ENCODE measurements at places on chromosomes 1 and 21.

DNA sequence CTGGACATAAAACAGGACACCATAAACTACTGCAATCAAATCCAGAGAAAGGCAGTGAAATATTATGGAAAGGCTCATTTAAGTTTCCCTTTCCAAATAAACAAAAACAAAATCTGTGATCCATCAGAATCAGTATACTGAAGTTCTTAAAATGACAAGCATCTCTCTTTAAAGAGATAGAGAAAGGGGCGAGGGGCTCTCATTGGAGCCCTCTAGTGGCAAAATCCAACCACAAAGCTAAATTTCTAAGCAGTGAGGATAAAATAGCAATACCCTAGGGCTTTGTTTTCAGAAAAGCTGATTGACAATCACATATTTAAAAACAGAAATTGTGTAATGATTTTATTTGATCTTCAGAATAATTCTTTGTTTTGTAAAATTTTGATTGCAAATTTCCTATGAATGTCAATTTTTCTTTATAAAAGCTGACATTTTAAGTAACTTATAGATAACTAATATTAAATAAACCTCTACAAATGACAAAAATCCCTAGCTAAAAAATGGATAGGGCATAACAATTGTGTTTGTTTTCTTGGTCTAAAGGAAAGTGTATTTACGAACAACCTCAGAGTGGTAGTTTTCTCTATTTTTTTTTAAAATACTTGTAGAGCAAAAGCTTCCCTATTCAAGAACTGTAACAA, 138.2 kb downstream of the COL24A1 start:
- no peak for DNase-seq

DNA sequence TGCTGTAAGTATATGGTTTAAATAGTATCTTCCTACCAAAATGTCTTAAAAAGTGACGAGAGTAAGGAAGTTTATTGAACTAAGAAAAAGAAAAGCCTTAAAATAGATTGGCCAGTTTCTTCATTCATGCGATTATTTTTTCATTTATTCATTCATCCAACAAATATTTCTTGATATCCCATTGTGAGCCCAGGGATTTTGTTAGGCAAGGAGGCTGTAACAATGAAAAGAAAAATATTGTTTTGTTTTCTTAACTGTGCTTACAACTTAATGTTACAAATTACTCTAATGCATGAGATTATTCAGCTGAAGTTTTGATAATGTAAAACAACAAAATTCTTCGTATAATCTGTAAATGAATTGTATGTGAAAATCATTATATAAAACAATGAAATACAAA, 882.0 kb downstream of the LTN1 start:
- DNase-seq = no peak

GRCh38 chr1:32903991-32904785, 3.0 kb upstream of the TMEM54 start:
- no peak for DNase-seq

GRCh38 chr1:27152829-27153548, 1.9 kb downstream of the SLC9A1 start:
- no peak for DNase-seq

DNA sequence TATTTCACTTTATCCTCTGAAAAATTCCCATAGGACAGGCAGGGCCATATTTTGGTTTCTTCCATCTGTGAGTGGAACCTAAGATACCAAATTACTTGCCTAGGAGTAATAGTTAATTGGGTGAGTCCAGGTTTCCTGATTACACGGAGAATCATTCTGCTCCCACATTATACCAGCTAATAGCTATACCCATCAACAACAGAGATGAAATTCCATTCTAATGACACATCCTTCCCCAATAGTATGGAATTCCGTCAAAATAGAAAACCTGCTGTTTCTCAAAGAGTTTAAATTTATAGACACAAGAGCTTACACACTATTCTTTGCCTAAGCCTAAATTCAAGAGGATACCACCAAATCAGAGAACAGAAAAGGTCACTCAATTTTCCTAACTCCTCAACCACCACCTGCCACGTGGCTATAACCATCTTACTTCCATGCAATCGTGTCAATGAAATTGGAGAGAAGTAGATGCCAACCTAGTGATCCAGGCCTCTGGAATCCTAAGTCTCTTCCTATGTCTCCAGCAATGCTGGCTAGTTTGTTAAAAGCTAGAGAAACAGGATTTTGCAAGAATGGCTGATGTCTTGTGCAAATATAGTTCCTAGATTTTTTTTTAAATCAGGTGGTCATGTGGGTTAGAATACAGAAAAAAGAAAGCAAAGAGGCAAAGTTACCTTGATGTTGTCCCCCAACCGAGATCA, 6.2 kb downstream of the PPT1 start:
- DNase-seq = peak; percentile 15

- peak; percentile 8 for DNase-seq
These were observed 210.3 kb downstream of the SLC35F3 start for GRCh38 chr1:234114648-234115307.

- no peak for DNase-seq
These were observed 30.4 kb downstream of the PRRX1 start for GRCh38 chr1:170694172-170694926.

DNA sequence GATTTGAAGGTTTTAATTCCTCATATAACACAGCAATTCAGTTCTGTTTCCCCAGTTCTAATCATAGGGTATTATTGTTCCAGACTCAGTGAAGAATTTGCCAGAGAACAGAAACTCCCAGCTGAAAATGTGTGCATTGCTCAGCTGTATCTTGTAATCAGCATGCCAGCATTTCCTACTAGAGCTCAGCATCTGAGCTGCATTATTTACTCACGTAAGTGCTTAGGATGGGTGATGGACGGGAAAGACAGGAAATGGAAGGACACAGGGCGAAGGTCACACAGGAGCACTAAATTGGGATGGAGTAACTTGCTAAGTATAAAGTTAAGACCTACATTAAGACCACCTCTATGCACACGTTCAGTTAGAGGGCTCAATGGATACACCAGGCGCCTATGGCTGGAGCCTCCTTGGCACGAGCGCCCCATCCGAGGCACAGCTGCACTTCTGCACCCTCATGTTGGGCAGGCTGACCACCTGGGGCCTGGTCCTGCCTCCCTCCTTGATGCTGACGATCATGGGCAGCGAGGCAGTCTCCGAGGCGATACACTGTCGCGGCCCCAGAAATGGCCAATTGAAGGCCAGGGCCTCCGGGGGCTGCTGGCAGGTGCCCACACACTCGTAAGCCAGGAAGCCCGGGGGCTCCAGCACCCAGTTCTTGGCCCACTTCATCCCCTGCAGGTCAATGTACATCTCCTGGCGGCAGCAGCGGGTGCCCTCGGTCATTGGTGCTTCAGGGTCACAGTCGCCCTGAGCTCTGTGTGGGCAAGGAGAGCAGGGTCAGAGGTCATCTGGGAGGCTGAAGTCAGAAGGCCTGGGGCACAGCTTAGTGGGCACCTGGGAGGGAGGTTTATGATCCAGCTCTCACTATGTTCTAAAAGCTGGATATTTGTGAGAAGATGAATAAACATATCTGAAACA, 3.7 kb downstream of the LEFTY2 start:
- no peak for DNase-seq

DNA sequence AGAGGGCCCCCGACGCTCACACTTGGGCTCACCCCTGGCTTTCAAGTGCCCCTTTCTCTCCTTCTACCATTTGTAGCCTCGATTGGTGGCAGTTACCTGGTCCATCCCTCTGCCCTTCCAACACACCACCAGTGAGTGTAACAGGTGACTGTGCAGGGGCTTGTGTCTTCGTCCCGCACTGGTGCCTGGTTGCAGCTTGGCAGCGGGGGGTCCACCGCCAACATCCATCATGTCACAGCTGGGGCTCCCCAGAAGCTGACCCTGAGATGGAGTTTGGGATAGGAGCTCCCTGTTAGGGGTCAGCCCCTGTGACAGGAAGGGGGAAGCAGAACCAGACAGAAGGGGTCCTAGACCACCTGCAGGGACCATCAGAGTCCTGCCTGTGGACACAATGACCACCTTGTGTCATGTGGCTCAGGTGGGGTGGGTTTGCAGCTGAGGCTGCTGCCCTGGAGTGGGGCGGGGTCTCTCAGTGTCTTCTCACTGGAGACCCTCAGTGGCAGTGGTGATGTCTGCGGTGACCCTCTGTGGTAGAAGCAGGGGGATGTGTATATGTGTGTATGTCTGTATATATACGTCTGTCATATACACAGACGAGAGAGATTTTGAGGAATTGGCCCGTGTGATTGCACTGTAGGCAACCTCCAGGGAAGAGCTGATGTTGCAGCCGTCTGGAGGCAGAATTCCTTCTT, 3.6 kb upstream of the CALML6 start:
- no peak for DNase-seq

DNA sequence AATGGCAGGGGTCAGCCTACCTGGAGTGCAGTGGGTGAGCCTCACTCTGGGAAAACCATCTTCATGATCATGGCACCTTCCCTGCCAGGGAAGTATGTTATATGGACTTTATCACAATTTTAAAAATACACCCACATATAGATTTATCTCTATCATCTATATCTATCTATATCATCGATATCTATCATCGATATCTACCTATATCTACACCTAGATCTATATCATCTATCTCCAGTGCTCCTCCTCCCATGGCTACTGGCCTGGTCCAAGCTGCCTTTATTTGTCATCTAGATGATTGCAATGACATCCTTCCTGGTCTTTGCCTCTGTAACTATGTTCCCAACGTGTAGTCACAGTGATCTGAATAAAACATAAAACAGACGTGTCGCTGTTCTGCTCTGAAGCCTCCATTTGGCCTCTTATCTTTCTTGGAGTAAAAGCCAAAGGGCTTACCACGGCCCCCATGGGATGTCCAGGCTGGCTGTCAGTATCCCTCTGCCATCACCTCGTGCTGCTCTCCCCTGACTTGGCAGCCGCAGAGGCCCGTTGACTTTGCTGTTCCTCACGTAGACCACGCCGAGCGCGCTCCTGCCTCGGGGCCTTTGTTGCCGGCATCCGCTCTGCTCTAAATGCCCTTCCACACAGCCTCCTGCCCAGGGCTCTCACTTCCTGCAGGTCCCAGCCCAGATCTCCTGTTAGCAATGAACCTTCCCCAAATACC, 20.6 kb upstream of the KIF26B start:
- DNase-seq = no peak

DNA sequence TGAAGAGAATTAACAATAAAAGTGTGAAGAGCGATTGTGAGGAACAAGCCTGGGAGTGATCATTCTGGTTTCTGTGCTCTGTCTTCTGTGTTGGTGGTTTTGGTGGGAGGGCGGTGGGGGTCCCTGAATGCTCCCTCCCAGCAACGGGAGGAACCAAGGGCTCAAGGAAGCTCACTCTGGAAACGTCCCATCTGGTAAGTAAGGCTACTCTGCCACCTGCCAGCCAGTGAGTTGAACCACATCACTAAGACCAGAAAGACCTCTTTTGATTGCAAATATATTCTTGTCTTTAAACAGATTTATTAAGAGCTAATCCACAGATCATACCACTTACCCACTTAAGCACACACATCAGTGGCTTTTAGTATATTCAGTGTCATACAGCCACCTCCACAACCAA, 125.0 kb downstream of the PRDM2 start:
- DNase-seq = no peak

GRCh38 chr1:110087812-110088738, 17.6 kb upstream of the ALX3 start:
- peak; percentile 17 for DNase-seq

- no peak for DNase-seq
These were observed 1.6 kb downstream of the NFIA start for GRCh38 chr1:61083807-61084440.

DNA sequence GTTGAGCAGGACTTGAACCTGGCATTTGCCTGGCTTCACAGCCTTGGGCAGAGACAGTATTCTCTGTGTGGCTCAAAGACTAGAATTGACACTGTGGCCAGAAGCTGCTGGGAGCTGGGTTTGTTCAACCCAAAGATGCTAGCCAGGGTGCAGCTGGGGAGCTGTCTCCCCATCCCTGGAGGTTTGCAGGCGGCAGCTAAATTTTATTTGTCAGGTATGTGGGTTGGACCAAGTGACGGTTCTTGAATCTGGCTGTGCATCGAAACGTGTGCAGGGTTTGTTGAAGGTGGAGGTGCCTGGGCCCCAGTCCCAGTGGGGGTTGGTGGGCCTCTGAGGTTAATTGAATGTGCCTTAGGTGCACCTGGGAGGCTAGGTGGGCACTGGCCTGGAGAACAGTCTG, 11.8 kb downstream of the WNT4 start:
- no peak for DNase-seq

DNA sequence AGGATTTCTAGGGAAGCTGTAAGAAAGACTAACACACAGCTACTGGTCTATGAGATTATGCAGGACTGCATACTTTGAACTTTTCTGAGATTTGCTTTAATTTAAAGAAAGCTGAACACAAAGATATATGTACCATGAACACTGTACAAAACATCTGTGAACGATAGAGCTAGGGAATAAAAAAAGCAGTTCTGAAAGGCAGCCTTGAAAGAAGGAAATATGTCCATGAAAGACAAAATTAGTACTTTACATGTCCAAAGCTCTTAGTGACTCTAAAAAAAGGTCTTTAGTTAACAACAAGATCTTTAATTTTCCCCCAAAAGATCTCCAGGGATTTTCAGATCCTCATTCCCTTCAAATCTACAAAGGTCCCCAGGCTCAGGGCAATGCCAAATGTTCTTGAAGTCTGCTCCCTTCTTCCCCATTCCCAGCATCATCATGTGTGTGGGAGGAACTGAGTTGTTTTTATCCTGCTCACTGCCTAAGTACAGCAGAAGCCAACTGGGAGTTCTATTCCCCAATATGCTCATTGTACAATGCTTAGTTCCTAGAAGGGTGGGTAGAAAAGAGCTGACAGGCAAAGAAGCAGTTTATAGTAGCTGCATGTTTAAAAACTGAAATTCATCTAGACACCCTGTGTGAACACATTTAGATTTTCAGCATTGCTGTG, 60.1 kb upstream of the PTCH2 start:
- DNase-seq = no peak

DNA sequence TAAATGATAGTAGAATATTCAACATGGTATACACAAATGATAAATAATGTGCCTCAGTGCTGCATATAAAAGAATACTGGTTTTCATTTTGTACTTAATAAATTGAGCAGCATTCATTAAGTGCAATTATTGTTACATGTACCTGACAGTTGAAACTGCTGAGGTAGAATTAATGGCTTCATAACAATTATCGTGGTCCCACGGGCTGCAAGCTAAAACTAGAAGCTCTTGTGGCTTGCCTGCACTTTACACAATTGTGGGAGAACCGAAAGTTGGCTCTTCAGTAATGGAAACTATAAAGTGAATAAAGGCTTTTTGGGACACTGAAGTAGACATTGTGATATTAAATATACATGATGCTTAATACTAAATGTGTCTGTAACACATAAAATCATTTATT, 23.2 kb downstream of the INSL5 start:
- DNase-seq = no peak

GRCh38 chr1:24373044-24373443, 40.5 kb downstream of the STPG1 start:
- no peak for DNase-seq

- no peak for DNase-seq
These were observed at the start of gene TFAP2E for GRCh38 chr1:35573198-35574124. Gene TFAP2E (plus strand): TSS chr1:35573314. CDS start chr1:35573578, 264 bp downstream.

- DNase-seq = no peak
These were observed 21.7 kb upstream of the PIGC start for GRCh38 chr1:172465617-172466016.
